ENCODE measurements at places on chromosomes 6 and 20. TPM values are rescaled to one million over a fixed set of nuclear protein-coding genes. Genes with fewer than 3 reads are reported as not detected.
A peak's percentile ranks its signal among the peaks of the same experiment; 100 is the strongest.

DNA sequence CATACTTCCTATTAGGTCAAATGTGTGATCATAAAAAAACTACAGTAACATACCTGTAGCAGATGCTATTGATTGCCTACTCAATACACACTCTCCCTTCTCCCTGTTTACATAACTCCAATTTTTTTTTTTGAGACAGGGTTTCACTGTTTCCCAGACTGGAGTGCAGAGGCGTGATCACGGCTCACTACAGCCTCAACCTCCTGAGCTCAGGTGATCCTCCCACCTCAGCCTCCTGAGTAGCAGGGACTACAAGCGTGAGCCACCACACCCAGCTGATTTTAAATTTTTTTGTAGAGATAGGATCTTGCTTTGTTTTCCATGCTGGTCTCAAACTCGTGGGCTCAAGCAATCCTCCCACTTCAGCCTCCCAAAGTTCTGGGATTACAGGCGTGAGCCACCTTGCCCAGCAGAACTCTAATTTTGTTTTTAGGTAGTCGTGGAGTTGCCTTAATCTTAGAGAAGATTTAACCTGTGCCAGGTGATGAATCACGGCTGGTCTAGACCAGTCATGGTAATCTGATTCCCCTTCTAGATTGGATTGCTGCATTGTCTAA, 14.0 kb upstream of the KIF3B start:
- H3K36me3 ChIP-seq: no peaks in the 10 kb centered on the region
- DNase-seq: no peak
- no peak overlapping the region for H3K4me3 ChIP-seq
- H3K27me3 ChIP-seq: no peaks in the 10 kb centered on the region

- no peaks in the 10 kb centered on the region for H3K36me3 ChIP-seq
- H3K27ac ChIP-seq: peak overlapping the region; percentile 6
- H3K27me3 ChIP-seq: no peaks in the 10 kb centered on the region
Observed at GRCh38 chr6:113171882-113172281, 685.3 kb upstream of the MARCKS start.

GRCh38 chr20:50628332-50628731, 63.0 kb downstream of the RIPOR3 start:
- no peak overlapping the region for H3K27ac ChIP-seq
- no peaks in the 10 kb centered on the region for H3K36me3 ChIP-seq
- H3K4me1 ChIP-seq: peaks cover 13% of the 10 kb centered on the region
- H3K4me3 ChIP-seq: no peak overlapping the region
- no peaks in the 10 kb centered on the region for H3K27me3 ChIP-seq

Gene EYS
- 0.25 TPM for total RNA-seq

DNA sequence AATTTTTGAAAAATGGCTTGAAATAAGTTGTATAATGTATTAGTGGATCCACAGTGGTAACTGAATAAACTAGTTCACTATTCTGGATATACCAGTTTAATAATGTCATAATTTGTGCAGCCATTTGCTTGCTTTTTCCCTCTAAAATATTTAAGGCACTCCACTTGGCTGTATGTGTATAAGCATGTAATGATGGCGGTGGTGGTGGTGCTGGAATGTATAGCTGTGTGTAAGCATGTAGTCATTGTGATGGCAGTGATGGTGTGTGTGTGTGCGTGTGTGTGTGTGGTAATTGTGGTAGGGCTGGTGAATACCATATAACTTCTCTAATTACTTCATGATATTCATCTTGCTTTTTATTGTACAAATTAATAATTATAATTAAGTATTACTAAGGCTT, 89.2 kb upstream of the HIVEP1 start:
- no peaks in the 10 kb centered on the region for H3K4me1 ChIP-seq
- no peaks in the 10 kb centered on the region for H3K36me3 ChIP-seq
- no peak overlapping the region for H3K4me3 ChIP-seq
- no peak for DNase-seq
- no peaks in the 10 kb centered on the region for H3K27me3 ChIP-seq
